ENCODE measurements at places on chromosomes 1 and 21.

GRCh38 chr1:234119431-234119830 lies 215.0 kb downstream of the SLC35F3 start:
- DNase-seq: no peak

DNA sequence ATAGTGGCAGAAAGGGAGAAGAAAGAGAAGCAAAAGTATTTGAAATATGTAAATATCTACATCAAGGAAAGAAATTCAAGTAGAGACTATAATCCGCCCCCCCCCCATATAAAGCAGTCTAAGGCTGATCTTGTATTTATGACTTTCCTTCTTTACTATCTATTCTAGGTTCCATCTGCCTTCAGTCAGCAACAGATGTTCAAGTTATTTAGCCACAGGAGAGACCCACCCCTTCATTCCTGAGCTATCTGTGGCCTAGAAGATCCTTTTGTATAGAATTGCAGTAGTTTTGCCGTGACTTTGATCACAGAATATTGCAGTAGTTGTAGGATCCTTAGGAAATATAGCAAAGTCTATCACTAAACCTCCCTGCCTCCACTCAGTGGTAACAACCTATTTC lies 10.7 kb upstream of the BSDC1 start:
- peak; percentile 34 for DNase-seq

GRCh38 chr1:170800812-170801211 lies 134.5 kb upstream of the MROH9 start:
- no peak for DNase-seq

GRCh38 chr1:6569033-6569432 lies 10.8 kb upstream of the ZBTB48 start:
- DNase-seq: no peak

- no peak for DNase-seq
Observed at GRCh38 chr1:239347776-239348175, 38.6 kb upstream of the CHRM3 start.

GRCh38 chr1:53783056-53783455 lies 44.1 kb upstream of the GLIS1 start:
- no peak for DNase-seq

DNA sequence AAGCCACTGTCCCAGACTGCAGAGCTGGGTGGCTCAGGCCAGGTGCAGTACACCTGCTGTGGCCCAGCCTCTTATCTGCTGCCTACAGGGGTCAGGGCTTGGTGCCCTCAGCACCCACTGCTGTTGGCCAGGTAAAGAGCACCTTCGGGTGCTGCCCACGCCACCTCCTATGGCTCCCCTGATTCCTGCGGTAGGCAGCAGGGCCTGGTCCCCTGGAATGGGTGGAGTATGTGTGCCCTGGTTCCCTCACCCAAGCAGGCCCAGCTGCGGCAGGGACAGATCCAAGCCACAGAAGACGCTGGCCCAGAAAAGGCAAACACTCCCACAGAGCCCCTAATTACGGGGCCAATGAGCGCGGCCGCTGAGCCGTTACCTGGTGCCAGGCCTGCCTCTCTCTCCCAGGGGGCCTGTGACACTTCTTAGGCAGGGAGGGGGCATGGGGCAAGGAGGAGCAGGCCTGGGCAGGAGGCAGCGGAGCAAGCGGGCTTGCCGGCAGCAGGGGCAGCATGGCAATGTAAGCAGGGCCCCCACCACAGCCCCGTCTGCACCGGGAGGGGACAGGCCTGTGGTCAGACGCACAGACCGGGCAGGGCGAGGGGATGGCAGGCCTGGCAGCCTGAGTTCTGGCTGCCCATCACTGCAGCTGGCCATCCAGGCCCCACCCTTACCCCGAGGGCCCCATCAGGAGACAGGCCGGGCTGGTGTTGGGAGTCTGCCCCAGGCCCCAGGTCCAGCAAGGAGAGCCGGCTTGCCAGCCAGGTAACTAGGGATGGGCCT lies 19.0 kb downstream of the ESPN start:
- DNase-seq: no peak

DNA sequence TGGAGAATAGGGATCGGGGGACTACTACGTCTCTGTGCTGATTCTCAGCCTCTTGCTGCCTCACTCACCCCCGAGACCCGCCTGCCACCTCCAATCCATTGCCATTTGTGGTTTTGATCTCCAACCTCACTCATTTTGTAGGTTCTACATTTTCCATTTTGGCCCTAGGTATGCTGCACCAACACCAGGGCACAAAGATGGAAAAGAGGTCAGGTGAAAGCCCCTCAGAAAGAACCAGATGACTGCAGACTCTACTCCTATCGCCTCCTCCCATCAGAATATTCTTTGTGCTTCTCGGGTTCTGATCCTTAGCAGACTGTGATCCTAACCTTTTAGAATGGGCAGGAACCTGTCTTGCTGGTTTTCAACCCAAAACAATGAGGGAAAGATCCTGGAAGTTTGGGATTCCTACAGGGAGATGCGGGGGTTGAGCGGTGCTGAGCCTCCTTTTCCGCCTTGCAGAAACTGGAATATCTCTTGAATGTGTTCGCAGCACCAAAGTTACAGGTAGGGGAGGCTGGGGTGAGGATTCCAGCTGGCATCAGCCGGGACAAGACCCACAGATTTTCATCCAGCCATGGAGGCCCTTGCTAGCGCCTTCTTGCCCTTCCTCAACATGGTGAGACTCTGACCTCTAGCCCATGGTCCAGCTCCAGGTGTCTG lies 53.1 kb downstream of the RHBG start:
- DNase-seq: no peak

DNA sequence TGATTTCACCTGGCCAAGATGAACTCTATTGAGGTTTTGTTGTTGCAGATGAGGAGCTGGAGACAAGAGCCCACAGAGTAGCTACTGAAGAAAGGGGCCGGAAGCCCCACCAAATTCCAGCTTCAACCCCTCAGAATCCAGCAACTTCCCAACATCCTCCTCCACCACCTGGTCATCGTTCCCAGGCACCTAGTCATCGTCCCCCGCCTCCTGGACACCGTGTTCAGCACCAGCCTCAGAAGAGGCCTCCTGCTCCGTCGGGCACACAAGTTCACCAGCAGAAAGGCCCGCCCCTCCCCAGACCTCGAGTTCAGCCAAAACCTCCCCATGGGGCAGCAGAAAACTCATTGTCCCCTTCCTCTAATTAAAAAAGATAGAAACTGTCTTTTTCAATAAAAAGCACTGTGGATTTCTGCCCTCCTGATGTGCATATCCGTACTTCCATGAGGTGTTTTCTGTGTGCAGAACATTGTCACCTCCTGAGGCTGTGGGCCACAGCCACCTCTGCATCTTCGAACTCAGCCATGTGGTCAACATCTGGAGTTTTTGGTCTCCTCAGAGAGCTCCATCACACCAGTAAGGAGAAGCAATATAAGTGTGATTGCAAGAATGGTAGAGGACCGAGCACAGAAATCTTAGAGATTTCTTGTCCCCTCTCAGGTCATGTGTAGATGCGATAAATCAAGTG lies 14.3 kb downstream of the CD2 start:
- no peak for DNase-seq

DNA sequence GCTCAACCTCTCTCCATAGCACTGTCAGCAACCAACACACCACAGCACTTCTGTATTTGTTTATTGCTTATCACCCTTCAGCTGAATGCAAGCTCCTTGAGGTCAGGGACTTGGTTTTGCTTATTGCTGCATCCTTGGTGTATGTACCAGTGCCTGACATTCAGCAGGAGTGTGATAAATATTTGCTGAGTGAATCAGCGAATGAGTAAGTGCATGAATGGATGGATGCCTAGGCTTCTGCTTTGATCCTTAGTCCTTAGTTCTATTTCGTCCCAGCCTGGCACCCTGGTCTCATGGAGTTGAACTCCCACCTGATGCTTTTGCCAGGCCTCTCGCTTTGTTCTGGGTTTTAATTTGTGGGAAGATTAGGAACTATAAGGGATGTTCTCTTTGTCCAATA lies 88.2 kb downstream of the ZSCAN20 start:
- DNase-seq: no peak

DNA sequence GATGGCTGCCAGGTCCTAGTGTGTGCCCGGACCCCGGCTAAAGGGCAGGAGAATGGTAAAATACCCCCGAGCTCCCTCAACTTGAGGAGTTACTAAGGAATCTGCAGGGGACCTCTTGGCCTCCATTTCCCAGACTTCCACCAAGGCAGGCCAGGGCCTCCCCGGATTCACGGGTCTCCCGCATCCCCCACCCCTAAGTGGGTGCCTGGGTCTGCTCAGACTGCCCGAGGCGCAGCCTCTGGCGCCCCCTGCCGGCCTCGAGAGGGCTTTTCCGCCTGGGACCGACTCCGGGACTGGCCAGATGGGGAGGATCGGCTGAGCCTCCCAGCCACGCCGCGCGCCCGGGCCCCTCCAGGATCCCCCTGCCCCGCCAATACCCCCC lies 1.7 kb downstream of the PLEKHG5 start:
- no peak for DNase-seq

DNA sequence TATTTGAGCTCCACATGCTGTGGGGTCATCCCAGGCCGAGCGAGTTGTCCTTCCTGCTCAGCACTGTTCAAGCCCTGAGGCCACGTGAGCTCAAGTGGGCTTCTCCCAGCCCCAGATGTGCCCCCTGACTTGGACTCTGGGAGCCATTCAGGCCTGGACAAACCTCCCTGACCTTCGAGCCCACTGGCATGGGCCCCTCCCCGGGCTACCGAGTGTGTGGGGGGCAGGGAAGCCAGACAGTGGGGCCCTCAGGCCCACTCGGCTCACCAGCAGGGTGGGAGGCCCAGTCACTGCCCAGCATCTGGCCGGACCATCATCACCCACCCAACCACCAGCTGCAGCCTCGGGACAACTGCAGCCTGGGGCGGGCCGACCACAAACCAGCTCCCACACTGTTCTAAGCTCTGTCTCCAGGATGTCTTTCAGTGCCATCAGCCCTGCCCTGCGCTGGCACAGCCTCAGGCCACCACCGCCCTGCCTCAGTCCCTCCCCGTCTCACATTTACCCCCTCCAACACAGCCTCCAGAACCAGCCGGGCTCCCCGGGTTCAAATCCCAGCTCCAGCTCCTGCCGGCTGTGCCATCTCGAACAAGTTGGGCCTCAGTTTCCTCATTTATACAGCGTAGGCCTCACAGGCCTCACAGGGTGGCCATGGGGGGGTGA lies 20.9 kb upstream of the PLEKHG5 start:
- no peak for DNase-seq

DNA sequence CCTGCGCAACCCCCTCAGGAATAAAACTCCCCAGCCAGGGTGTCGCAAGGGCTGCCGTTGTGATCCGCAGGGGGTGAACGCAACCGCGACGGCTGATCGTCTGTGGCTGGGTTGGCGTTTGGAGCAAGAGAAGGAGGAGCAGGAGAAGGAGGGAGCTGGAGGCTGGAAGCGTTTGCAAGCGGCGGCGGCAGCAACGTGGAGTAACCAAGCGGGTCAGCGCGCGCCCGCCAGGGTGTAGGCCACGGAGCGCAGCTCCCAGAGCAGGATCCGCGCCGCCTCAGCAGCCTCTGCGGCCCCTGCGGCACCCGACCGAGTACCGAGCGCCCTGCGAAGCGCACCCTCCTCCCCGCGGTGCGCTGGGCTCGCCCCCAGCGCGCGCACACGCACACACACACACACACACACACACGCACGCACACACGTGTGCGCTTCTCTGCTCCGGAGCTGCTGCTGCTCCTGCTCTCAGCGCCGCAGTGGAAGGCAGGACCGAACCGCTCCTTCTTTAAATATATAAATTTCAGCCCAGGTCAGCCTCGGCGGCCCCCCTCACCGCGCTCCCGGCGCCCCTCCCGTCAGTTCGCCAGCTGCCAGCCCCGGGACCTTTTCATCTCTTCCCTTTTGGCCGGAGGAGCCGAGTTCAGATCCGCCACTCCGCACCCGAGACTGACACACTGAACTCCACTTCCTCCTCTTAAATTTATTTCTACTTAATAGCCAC lies 696 bp downstream of the TGFB2 start:
- no peak for DNase-seq

DNA sequence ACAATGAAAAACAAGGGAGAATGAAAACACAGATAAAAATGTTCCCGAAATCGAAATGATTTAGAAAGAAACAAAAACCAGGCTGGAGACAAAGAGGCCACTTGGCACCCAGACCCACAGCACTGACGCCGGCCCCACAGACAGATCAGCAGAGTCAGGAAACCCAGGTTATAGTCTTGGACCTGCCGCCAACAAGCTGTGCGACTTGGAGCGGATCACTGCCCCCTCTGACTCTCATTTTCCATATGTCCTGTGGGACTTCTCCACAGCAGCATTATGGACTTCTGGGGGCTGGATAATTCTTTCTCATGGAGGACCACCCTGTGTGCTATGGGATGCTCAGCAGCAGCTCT lies 72.4 kb downstream of the MATN1 start:
- no peak for DNase-seq

DNA sequence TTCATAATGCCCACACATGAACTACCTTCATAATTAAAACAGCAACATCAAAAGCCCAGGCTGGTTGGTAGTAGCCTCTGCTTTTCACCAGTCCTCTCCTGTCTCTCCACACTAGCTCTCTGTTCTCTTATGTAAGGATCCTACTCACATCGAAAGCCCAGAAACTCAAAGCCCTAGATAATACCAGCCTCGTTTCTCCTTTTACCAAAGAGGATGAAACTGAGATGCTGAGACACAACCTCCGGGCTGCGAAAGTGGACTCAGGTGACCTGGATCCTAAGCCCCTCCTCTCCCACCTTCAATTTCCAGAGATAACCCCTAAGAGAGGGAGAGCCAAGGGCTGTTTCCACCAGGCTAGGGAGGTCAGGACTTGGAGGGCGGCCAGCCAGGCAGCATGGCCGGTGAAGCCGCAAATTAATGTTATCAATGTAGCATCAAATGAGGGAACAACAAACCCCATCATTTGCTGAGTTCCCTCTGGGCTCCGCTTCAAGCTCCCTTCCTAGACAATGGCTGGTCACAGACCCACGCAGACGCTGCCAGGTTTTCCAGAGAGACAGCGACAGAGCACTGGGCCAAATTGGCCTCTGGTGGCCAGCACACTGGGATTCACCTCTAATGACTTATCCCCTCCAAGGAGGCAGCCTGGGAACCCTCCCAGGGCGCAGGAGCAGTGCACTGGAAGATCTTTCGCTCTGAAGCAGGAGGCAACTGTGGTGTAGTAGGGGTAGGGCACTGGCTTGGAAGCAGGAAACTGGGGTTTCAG lies 20.7 kb upstream of the STMN1 start:
- no peak for DNase-seq

DNA sequence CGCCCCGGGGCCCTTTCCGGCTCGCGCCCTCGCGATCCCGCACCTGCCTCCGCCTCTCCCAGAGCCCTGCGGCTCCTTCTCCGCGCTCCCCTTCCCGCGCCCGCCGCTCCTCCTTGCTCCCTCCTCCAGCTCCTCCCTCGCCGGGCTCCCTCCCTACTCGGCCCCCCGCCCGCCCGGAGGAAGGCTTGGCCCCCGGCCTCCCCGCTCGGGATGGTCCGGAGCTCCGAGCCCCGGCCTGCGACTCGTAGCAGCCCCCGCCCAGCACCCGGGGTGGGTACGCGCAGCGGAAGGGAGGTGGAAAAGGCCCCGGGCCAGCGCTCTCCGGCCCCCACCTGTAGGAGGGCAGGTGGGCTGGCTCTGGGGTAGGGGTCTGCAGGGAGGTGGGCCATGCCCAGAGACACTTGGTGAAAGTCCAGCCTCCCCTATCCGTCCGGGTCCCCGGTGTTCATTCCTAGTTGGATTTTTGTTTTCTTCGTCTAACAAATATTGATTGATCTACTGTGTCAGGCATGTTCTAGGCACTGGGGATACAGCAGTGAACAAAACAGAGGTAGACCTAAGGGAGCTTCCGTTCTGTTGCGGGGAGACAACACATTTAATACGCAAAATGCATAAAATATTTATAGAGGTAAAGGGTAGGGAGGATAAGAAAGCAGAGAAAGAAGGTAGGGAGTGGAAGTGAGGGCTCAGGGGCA lies at the start of gene HTR1D:
HTR1D (minus strand) TSS at position 82 of the 695 bp plus-strand sequence. CDS start 23,283 bp downstream, outside the sequence.
- DNase-seq: no peak

All from NCI-H524 treated with DMSO at 0.1 percent for 48 hours (cell line).